ENCODE measurements at places on chromosomes 1 and 21. TPM values are rescaled to one million over a fixed set of nuclear protein-coding genes. Genes with fewer than 3 reads are reported as not detected.

Gene KRTAP19-2
- not detected for total RNA-seq

Gene KCNT2
- 0.76 TPM for total RNA-seq

Gene AADACL4
- total RNA-seq = not detected

Gene SPRR3
- total RNA-seq = not detected

Gene CELA2A
- total RNA-seq = not detected

Gene KLHL12
- 21.4 TPM for total RNA-seq

Gene GPA33
- not detected for total RNA-seq

Gene FCRL1
- total RNA-seq = not detected

Gene BRINP3
- not detected for total RNA-seq

Gene RIMKLA
- not detected for total RNA-seq
